ENCODE measurements at places on chromosomes 1 and 21.

GRCh38 chr1:74772945-74773344 lies 40.0 kb downstream of the TYW3 start:
- no peak for DNase-seq

- DNase-seq = peak; percentile 77
Measured at GRCh38 chr1:21368515-21369289, 71.2 kb upstream of the NBPF3 start.

DNA sequence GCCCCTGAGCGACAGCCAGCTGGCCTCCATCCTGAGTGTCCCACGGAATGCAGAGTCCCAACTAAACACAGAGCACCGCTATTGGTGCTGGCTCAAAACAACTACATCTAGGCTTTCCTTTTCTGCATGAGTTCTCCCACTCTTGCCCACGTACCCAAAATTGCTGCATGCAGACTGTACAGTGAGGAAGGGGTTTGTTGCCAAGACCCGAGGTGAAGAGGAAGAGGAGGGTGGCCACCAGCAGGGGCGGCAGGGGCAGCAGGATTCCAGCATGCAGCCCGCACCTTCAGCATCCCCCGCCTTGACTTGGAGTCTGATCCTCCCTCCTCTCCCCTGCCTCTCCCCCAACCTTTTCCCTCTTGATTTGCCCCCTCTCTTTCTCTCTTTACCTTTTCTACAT lies 8.0 kb downstream of the S100A9 start:
- no peak for DNase-seq

DNA sequence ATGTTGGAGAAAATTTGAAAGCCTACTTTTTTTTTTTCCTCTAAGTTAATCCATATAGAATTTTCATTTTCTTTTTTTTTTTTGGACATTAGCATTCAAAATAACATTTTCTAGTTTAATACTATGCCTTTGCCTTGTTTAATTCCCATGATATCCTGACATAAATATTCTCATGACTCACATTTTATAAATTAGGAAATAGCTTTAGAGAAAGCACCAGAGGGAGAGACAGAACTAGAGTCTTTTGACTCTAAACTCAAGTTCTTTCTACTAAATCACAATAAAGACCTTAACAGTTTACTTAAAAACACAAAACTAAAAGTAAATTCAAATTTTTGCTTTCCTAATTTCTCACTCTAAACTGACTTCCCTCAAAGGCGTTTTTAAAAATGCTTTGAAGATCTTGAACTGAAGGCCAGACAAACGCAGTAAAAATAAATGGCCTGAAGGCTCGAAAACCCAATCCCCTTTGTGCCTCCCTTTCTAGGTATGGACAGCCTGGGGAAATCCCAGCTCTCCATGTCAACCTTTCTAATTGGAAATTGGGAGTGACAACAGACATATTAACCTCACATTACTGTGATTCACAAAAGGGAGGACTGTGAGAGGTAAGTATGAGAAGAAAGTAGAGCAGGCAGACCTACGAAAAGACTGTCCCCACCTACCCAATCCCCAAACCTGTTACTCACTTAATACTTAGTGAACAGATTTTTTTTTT lies 104.6 kb downstream of the ENAH start:
- DNase-seq = no peak

DNA sequence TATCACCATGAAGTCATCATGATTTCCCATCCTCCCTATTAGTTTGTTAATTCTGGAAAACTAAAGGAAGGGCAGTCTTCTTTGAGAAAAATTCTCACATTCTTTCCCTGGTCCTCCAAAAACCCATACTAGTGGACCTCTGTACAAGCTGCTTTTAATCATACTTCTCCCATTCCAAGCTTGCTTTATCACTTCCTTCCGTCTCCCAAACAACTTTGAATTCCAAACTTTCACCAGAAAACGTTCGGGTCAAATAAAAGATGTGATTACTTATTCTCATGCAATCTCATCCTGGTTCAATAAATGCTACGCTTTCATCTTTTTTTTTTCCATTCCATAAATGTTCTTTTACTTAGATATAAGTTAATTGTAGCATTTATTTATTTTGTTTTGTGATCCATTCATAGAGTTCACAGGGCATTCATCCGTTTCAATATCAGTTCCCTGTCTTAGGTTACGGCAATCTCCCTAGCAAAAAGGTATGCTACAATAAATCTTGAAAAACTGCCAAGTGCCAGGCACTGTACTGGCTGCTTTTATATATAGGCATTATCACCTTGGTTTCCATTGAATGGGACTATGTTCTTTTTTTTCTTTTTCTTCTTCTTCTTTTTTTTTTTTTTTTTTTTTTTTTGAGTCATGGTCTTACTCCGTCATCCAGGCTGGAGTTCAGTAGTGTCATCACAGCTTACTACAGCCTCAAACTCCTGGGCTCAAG lies 100.2 kb upstream of the GREM2 start:
- DNase-seq = no peak

Data from HuH-7 (cell line).